ENCODE measurements at places on chromosomes 13 and 19.

GRCh38 chr13:87344176-87344575 lies 327.0 kb upstream of the SLITRK5 start:
- no peak for DNase-seq

- DNase-seq: no peak
Observed at GRCh38 chr13:62305756-62306155, 890.1 kb upstream of the PCDH20 start.

DNA sequence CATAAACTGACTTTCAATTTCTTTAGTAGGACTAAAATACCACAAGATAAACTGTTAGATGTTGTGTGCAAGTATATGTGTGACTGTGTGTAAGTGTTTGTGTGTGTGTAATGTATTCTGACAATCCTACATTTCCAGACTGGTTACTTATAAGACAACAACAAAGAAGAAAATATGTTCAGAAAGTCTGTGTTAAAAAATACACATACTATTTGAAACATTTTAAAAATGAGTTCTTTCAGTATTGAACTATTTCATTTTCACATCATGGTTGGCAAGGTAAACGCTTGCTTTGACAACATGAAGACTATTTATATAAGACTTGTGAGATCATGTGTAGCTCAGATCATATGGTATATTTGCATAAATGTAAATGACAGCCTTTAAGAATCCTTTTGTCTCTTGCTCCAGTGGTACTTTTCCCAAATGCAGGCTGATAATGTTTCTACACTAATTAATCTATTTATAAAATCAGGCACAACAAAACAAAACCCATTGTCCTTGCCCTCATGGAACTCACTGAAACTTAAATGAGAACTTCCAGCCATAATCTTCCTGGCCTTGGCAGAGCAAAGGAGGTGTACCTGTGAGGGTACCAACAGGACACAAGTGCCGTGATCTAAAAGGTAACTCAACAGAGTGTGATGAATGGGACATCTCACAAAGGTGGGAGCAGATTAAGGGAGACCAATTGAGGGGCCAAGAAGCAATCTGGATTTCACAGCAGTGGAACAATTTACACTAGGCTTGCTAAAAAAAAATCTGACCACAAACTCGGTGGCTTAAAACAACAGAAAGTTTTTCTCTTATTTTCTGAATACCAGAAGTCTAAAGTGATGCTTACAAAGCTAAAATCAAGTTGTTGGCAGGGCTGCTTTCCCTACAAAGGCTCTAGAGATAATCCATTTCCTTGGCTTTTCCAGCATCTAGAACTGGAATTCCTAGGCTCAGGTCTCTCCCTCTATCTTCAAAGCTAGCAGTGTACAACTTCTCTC lies 349.0 kb downstream of the TBC1D4 start:
- no peak for DNase-seq

DNA sequence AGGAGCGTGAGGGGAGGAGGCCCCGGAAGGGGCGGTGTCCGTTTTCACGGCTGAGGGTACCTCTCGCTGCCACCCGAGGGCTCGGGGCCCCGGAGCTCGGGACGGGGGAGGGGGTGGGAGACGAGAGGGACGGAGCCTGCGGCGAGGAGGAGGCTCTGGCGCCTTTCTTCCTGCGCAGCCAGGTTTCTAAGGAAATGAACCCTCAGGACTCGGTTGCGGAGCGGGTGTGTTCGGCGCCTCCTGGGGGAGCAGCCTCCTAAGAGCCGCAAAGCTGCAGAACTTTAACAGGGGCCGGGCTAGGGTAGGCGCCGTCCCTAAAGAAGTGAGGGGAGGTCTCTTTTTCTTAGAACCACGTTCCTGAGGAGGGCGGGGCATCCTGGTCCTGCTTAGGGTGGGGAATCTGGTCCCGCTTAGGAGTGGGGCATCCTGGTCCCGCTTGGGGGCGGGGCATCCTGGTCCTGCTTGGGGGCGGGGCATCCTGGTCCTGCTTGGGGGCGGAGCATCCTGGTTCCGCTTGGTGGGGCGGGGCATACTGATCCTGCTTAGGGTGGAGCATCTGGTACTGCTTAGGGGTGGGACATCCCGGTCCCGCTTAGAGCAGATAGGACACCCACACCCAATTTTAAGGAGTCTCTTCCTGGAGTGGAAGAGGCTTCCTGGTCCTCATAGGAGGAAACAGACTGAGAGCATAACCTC lies 6.2 kb downstream of the SYT5 start:
- DNase-seq: no peak
